Uterus (tissue), 4 donors: ENCODE measurements at places on chromosomes 2 and 18. TPM values are rescaled to one million over a fixed set of nuclear protein-coding genes. Genes with fewer than 3 reads are reported as not detected.

Gene LYPD6B
- total RNA-seq, result not detected

Gene EFR3B
- 1.3 TPM for total RNA-seq

Gene ANKRD30B
- total RNA-seq, result not detected

DNA sequence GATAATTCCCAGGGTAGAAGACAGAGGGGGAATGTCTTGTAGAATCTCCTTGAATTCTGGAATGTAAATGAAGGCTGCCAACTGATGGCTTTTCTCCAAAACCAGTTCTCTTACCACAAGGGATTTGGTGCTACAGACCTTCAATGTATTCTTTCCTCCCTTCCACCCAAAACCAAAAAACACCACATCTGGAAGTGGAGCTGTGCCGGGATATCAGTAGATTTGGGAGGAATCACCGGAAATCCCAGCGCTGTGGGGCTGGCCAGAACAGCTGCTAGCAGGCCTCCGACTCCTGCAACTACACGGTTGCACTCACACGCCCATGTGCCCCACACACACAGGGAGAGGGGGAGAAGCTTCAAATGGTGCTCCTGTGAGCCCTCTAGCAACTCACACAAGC, 45.7 kb downstream of the RPL31 start:
- DNase-seq, result peak; percentile 32

DNA sequence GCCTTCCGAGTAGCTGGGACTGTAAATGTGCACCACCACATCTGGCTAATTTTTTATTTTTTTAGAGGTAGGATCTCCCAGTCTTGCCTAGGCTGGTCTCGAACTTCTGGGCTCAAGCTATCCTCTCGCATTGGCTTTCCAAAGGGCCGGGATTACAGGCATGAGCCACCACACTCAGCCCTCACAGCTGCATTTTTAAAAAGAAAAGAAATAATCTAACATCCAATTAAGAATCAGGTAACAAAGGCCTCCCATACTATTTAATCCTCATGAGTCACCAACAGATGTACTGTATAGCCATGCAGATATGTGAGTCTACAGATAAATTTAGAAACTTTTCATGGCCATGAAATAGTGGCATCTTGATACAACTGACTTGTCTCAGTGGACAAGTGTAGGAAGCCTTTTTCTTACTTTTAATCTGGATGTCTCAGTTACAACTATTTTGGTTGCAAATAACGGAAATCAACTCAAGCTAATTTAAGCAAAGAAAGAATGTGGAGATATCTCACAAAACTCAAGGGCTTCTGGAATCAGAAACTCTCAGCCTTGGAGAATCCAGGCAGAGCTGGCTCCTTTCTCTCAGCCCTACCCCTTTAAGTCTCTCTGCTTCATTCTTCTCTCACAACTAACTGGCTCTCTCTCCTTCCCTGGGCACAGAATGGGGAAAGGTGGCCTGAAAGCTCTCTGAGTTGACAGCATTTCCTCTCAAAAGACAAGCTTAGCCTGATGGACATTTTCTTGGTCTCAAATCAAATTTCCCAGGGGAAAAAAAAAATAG, 12.8 kb upstream of the PPM1B start:
- DNase-seq, result no peak

DNA sequence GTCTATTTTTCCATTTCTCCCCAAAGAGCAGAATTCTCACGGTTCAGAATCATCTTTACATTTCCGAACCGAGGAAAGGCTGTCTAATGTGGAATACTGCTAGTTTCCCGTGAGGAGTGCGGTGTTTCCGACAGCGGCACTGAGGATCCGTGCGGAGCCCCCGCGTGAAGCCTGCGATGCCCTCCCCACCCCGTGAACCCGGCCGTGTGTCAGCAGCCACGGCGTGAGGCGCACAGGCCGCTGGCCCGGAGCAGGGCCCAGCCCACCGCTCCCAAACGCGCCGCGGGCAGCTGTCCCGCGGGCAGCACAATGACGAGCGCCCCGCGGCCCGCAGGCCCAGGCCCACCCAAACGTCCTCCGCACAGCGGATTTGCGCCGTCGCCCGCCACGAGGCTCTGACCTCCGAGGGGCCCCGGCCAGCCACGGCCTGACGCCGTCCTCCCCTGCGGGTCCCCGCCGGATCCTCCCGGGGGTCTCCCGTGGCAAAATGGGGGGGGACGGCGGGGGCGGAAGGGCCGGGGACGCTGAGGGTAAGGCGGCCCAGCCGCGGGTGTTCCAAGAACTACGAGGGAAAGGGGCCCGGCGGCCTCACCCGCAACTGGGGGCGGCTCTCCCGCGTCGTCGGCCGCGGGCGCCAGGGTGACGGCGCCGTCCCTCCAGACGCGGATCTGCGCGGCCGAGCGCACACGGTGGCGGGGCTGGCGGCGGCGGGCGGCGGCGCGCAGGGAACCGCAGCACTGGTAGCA, 796 bp downstream of the SPIRE1 start:
- DNase-seq, result peak; percentile 44

GRCh38 chr2:100143286-100143685, 896 bp upstream of the AFF3 start:
- no peak for DNase-seq
